Cortex of kidney (tissue), 1 donor: ENCODE measurements at places on chromosomes 1 and 21.

DNA sequence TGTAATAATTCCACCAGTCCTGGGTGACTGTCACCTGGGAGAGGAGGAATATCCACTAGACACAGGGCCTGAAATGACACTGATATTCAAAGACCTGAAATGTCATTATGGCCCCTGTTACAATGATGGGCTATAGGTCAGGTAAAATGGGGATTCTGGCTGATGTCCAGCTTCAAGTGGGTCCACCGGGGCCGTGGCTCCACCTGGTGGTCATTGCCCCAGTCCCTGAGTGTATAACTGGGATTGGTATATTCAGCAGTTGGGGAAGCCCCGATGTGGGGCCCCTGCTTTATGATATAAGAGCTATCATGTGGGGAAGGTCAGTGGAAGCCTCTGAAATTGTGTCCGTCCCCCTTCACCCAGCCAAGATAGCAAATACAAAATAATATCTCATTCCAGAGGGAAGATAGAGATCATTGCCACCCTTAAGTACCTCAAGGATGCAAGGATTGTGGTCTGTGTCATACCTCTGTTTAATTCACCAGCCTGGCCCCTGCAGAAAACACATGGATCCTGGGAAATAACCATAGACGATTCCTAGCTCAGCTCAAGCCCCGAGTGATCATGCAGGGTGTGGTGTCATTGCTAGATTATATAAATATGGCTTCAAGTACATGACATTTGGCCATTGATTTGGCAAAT, 19.4 kb downstream of the PLEKHO1 start:
- no peak for DNase-seq

GRCh38 chr1:36369061-36369861, 16.5 kb downstream of the STK40 start:
- DNase-seq, result no peak

DNA sequence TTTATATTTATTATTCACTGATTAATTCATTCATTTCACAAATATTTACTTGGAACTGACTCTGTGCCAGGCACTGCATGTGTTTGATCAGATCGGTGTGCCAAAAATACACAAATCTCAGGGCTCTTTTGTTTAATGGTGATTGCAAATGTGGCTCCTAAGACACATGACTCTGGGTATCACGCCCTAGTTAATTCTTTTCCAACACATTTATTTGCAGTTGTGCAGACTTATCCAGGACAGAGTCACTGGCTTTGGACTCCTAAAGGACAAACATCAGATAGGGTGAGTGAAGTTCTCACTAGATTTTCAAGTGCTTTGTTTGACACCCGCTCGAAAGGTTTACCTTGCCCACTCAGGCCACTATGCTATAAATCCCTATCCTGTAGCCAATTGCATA, 335.5 kb downstream of the BARHL2 start:
- no peak for DNase-seq

GRCh38 chr1:62024690-62025089, 170.0 kb upstream of the L1TD1 start:
- no peak for DNase-seq

DNA sequence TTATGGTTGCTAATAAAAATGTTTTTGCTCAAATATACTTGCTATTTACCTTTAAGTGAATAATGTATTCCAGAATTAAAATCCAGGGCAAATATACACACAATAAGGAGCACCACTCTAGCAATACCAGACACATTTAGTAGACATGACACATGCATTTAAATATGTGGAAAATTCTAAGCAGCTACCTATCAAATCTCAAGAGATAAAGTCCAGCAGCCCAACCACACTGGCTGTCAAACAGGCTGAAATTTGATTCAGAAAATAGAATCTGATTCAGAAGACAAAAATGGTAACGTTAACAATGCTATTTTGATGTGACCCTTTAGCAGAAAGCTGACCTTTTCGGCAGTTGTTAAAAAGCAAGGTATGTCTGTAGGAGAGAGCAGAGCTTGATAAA, 42.3 kb downstream of the PLEKHO1 start:
- DNase-seq, result no peak

GRCh38 chr21:23887725-23888306, 1719.5 kb downstream of the MRPL39 start:
- no peak for DNase-seq
